ENCODE measurements at places on chromosomes 2 and 18.

DNA sequence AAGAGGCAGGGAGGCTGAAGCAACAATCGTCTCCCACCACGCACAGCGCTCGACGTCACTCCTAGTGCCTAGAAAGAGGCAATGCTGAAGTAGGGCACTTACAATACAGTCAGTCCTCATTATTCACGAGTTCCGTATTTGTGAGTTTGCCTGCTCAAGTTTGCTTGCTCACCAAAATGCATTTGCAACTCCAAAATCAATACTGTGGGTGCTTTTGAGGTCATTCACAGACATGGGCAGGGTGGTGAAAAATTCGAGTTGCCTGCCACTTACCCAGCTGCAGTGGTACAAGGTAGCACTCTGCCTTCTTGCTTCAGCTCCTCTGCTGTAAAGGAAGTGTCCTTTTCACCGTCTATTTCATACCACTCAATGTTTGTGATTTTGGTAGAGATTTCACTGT, 113.7 kb upstream of the NCK2 start:
- DNase-seq: no peak

DNA sequence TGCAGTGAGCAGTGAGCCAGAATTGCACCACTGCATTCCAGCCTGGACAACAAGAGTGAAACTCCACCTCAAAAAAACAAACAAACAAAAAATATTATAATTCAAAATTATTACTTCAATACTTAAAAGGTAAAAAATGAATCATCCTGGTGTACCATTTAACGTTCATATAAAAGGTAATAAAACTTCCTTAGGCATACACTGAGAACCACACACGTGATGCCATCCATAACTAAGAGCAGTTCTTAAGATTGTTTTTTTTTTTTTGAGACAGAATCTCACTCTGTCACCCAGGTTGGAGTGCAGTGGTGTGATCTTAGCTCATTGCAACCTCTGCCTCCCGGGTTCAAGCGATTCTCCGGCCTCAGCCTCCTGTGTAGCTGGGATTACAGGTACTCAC, 29.4 kb downstream of the YWHAQ start:
- no peak for DNase-seq

GRCh38 chr2:15731889-15732271, 140.2 kb downstream of the DDX1 start:
- DNase-seq: no peak

DNA sequence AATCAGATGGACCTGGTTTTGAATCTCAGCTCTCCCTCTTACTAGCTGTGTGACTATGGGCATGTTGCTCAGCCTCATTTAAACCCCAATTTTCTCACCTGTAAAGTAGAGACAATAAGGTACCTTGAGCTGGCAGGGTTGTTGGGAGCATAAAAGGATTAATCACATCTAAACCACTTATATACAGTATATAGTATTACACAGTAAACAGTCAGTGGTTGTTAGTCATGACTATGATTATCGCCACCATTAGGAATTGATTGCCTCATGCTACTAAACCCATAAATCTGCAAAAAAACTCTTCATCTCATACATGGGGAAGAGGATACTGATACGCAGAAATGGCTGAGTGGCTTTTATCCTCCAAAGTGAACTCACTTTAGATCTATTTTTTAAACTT, 65.8 kb downstream of the INO80D start:
- DNase-seq: no peak

GRCh38 chr2:220076734-220077133, 449.3 kb downstream of the SLC4A3 start:
- DNase-seq: no peak

DNA sequence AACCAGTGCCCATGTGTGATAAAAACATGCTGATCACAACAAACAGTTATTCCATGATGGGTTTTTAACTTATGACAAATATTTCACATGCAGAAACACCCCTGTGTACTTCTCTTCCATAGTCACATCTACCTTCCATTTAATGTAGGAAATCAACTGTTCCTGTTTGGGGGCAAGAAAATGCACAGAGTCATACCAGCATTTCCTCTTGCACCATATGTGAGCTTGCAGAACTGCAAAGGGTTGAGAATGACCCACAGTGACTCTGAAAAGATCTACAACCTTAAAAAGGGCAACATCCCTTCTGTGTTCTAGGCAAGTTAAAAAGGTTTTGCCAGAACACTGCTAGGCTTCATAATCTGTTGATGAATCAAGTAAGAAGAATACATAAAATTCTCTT, 9.9 kb downstream of the BMP10 start:
- DNase-seq: no peak

DNA sequence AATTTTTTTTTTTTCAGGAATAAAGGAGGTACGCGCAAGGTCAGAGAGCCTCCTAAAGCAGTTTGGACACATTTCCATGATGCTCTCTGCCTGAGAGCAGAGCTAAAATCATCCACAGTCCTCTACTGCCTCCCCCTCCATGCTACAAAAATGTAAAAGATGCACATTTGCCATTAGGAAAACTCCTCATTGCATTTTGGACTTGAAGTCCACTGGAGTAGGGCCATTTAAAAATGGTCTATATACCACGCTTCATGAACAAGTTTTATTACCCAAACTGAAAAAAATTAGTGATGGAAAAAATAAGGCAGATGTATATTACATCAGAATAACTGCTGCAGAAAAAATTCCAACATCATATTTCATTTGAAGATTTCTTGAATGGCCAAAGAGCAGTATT, 256.0 kb downstream of the AFF3 start:
- no peak for DNase-seq

GRCh38 chr2:32847734-32848133, 99.0 kb upstream of the LTBP1 start:
- DNase-seq: no peak

DNA sequence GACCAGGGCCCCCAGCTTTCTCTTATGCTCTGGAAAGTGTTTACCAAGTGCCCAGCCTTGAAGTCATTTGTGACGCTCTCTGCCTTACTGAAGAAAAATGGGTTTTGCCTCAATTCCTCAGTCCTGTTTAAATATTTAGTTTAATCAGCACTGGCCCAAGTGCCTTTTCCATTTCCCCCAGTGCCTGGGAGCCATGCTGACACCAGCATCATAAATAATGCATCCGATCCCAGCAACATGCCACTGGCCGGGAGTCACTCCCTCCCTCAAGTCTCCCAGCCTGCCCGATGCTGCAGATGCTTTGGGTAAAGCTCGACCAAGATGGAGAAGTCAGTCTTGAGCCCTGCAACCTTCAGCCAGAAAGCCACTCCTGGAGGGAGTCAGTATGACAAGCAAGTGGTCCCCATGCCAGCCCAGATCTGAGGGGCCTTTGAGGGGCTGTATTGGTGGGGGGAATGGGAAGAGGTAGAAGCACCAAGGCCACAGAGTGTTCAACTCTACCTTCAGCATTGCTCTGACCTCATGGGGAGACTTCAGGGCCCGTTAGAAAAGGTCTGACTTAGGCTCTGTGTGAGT, 12.0 kb upstream of the MTA3 start:
- DNase-seq: no peak

GRCh38 chr2:17791121-17791816, 25.0 kb upstream of the MSGN1 start:
- no peak for DNase-seq

DNA sequence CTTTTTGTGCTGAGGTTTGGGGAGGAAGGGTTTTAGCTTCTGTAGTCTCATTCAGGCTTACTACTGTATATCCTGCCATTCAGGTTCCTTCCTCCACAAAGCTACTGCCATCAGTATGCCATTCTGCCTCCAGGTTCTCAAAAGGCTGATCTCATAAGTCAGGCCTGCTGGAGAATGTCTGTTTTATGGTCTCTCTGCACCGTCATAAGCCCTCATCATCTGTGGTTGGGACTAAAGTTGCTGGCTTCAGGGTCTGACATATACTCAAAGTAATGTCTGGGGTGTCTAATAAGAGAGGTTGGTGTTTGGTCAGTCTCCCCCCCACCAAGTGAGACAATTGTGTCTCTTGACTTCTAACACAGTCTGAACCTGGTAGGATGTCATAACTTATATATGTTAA, 36.2 kb upstream of the CCBE1 start:
- DNase-seq: no peak

GRCh38 chr2:144471305-144472045, 48.4 kb downstream of the ZEB2 start:
- no peak for DNase-seq

- DNase-seq: no peak
Observed at GRCh38 chr2:8580316-8581233, 101.3 kb upstream of the ID2 start.

- no peak for DNase-seq
Observed at GRCh38 chr18:23062011-23062410, 73.3 kb upstream of the CABLES1 start.

GRCh38 chr2:758073-758820, 81.0 kb upstream of the TMEM18 start:
- no peak for DNase-seq

- DNase-seq: no peak
Observed at GRCh38 chr18:79850731-79851130, 53.0 kb downstream of the KCNG2 start.

GRCh38 chr2:228600265-228600664, 418.8 kb upstream of the SPHKAP start:
- no peak for DNase-seq

GRCh38 chr2:193583638-193584400, 1389.1 kb upstream of the TMEFF2 start:
- peak; percentile 64 for DNase-seq

GRCh38 chr18:54710074-54710899, 118.0 kb upstream of the RAB27B start:
- DNase-seq: no peak

DNA sequence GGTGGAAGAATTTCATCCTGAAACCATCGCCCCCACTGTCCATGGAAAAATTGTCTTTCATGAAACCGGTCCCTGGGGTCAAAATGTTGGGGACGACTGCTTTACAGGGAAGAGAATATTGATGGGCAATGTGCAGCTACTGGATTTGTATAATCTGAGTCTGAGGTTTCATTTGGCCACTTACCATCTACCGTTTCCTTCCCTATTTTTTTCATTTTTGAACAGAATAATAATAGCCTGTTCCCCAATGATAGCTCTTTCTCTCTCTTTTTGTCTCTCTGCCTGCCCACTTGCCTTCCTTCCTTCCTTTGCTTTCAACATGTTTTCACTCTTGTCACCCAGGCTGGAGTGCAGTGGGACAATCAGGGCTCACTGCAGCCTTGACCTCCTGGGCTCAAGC, 78.3 kb upstream of the TLK1 start:
- DNase-seq: no peak

DNA sequence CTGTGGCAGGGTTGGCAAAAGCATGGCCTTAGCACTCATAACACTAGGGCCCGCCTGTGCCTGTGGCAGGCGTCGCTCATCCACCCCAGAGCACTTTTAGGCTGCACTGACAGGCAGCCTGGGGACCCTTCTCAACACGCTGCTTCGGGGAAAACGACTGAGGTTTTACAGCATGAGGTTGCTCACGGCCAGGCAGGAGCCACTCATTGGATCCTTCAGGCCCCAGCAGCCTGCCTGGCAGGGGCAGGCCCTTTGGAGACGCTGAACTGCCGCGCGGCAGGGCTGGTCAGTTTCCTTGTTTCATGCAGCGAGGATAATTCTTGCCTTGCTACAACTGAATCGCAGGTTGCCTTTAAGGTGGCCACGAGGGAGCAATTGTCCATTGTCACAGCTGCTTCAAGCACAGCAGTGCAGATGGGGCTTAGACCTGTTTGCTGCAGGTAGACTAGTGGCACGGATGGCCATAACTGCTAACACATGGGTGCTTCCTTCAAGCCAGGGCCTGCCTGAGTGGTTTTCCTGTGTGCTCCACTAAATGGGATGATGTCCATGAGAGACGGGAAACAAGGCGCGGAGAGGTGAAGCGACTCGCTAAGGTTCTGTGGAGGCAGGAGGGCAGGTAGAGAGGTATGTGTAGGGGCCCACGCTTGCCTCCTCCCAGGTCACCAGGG, 49.9 kb upstream of the HS6ST1 start:
- no peak for DNase-seq

DNA sequence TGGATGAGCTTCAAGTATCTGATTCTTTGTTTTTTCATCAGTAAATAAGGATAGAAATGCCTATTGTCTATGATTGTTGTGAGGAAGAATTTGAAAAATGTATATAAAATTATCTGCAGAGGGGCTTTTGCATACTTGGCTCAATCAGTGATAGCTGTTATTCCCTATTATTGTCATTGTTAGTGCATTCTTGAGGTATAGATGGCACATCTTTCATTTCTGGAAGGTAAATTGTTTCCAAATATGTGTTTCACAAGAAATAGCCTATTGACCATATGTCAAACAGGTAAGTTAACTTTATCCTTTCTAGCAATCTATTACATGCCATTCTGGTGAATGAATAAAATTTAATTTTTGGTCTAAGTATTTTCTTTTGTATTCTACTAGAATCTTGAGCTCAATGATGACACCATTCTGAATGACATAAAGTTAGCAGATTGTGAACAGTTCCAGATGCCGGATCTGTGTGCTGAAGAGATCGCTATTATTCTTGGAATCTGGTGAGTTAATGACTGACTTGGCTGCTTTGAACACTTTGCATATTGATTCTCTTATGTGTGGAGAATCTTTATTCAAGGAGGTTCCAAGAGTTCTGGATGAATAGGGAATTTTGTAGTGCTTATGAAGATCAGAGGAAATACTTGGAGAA, 44.2 kb downstream of the TTC27 start:
- no peak for DNase-seq

- DNase-seq: no peak
Observed at GRCh38 chr2:11938196-11938595, 191.8 kb downstream of the LPIN1 start.

- DNase-seq: no peak
Observed at GRCh38 chr2:175476948-175477347, 295.4 kb upstream of the ATP5MC3 start.

DNA sequence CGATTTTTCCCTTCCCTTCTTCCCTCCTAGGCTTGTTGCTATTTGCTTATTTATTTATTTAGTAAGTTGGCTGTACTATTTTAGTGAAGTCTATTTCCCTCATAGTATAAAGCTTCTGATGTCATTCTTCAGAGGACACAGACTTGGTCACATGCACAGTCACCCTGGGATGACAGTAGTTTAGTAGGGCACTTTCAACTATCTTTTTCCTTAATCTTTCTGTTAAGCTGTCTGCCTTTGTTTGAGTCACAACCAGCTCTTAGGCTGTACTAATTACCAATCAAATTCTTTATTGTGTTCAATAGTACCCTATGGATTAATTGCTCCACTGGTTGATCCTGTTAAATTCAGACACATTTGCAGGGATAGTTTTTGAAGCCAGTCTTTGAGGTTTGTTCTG, 26.9 kb upstream of the RAB31 start:
- no peak for DNase-seq

DNA sequence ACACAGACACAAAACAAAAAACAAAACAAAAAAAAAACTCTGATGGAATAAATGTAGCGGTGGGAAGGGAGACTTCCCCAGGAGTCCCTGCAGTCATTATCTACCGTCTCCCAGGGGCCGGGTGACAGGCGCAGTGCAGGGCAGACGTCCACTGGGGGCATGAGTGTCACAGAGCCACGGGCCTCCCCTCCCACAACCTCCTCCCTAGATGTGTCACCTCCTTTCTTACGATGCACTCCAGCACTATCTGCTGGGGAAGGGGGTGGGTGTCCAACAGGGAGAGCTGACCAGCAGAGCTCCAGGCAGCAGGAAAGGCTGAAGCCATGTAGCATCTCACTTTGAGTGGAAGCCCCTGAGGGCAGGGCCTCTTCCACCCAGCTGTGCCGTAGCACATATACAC, 84.5 kb downstream of the LONRF2 start:
- DNase-seq: no peak

DNA sequence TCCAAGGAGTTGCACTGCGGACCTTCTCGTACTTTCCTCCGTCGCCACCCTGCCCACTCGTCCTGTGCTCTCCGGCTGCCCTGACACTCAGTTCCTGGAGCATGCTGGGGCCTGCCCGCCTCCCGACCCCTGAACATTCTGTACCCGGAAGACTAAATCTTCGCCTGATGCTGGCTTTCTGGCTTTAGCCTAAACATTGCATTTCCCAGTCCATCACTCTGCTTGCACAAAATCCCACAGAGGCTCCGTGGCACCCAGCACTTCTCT, 550 bp upstream of the SFXN5 start:
- DNase-seq: no peak

Data from D341Med (cell line).